Activated CD4-positive, alpha-beta T cell treated with anti-CD3 and anti-CD28 coated beads, Interleukin-2, Interleukin-6, amounts not matched to agents 100 ng/mL and 50 ng/mL, durations not matched to agents 16 hours and 8 hours (primary cell): ENCODE measurements at places on chromosomes 12 and 14.

GRCh38 chr14:91899213-91899612, 31.9 kb upstream of the TC2N start:
- no peak for DNase-seq

- no peak for DNase-seq
These were observed 134.2 kb downstream of the RPS29 start for GRCh38 chr14:49451938-49452337.

DNA sequence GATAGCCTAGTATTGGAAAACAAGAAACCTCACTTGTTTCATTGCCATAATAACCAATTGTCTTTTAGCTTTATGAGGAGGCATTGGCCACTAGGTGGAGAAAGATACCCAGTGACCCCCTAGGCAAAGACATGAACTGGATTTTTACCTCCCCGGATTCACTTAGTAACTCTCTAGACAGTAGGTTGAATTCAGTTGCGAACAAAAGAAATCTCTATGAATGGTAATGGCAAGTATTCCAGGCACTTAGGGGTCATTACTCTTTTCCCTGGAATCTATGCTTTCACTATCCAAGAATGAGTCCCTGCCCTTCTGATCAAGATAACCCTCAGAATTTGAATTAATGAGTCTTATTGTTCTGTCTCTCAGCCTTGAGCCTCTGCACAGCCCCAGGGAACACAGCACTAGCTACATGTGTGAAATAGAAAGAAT, 29.5 kb upstream of the RHOJ start:
- DNase-seq: peak; percentile 14

GRCh38 chr12:127998988-127999387, 268.0 kb upstream of the TMEM132C start:
- DNase-seq: no peak

- no peak for DNase-seq
These were observed 129.6 kb upstream of the CDKN3 start for GRCh38 chr14:54267172-54267571.

- DNase-seq: no peak
These were observed 84.9 kb upstream of the DUSP6 start for GRCh38 chr12:89437231-89437630.

GRCh38 chr12:51759175-51759574, 89.3 kb downstream of the FIGNL2 start:
- DNase-seq: no peak

DNA sequence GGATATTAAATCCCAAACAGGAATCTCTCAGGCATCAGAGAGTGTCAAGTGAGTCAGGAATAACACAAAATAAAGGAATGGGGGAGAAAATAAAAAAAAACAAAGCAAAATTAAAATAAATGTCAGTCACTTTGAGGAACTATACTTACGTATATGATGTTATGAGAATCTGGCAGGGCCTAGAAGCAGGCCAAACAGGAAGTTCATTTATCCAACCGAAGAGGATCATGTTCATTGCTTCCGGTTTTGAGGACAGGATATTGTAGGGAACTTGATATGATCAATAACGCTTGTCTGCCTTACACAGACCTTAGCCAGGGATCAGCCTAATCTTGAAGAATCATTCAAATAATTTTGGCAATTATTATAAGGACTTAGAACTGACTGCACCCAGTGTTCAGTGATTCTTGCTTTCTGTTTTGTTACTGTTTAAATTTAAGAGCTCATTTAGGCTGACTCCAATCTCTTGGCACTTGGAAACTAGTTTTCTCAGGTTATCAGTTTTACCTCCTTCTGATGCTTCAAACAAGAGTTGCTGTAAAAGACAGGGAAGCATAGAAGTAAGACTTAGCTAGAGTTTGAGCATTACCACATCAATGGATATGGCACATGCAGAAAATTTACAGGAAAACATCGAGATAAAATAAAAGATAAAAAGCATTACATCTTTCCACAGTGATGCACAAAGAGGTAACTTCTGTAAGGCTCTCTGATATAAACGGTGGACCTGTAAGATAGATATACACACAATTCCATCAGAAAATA, 53.4 kb downstream of the ZFC3H1 start:
- DNase-seq: no peak

GRCh38 chr12:69266036-69266635, 26.8 kb downstream of the CPSF6 start:
- peak; percentile 18 for DNase-seq

GRCh38 chr12:31855427-31855826, 103.8 kb upstream of the RESF1 start:
- DNase-seq: no peak

- DNase-seq: no peak
These were observed 16.9 kb downstream of the LRCOL1 start for GRCh38 chr12:132593521-132593920.

- peak; percentile 31 for DNase-seq
These were observed 137.1 kb downstream of the BRMS1L start for GRCh38 chr14:35963209-35963608.

DNA sequence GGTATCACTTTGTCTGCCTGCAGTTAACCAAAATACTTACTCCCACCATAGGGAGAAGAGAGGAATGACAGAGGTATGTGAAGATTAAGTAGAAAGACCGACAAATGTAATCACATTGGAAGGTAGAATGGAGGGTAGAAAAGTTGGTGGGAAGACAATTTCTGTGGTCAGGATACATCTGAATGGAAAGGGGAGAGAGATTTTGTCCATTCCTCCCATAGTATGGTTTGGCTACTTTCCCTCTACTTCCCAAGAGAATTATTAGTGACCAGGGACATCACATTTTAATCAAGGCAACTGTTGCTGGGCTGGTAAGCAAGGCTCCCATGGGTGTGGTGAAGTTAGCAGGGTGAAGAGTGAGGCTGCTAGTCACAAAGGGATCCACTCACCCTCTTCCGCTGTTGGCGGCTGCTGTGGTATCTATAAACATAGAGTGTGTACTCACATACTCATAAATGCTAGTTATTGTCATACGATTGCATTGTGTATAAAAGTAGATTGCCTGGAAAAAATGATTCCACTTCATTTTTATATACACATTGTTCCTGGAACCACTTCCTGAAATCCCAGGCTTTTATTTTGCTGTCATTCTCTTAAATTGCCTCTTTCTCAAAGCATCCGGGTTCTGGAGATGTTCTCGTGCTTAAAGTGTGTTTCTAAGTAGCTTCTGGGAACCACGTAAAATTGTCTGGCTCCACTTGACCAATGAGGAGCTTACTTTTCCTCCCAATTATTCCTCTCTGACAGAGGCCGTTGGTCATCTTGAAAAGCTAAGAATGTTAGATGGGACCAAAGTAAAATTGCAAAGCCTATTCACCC, 413.1 kb downstream of the ZFP36L1 start:
- peak; percentile 17 for DNase-seq

DNA sequence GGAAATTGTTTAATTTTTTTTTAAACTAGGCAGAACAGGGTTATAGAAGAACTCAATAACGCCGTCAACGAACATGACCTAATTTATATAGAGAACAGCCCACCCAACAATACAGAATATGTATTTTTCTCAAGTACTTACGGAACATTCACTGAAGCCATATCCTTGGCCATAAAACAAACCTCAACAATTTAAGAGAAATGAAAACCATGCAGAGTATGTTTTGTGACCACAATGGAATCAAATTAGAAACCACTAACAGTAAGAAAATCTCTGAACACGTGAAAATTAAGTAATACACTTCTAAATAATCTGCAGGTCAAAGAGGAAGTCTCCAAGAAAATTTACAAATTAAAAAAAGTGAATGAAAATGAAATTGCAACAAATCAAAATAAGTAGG, 9.4 kb downstream of the SART3 start:
- no peak for DNase-seq

GRCh38 chr14:50766338-50766886, 64.5 kb downstream of the NIN start:
- no peak for DNase-seq

GRCh38 chr12:48986720-48987291, 8.7 kb downstream of the WNT1 start:
- no peak for DNase-seq

- DNase-seq: no peak
These were observed 19.4 kb downstream of the UTP20 start for GRCh38 chr12:101299346-101299745.
